ENCODE measurements at places on chromosomes 1 and 21.
A peak's percentile ranks its signal among the peaks of the same experiment; 100 is the strongest.

GRCh38 chr1:233244183-233244582, 51.3 kb downstream of the PCNX2 start:
- no peak for DNase-seq

DNA sequence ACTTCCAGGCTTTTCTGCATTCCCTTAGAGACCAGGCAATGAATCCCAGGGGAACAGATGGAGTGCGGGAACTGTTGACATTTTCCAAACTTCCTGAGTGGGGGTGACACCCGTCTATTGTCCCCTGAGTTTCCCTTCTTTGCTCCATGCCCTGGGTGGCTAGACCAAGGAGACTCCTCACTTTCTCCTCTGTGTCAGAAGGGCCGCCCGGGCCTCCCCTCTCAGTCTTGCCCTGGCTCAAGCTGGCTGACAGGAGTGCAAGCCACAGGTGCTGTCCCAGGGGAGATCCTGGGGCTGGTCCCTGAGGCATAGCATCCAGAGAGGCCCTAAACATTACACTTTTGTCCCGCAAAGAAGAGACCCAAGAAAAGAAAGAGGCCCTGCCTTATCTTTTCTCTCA, 62.8 kb downstream of the DDX20 start:
- DNase-seq, result no peak

GRCh38 chr1:220189750-220190347, 82.4 kb downstream of the RAB3GAP2 start:
- no peak for DNase-seq

GRCh38 chr1:208604295-208604694, 360.1 kb upstream of the PLXNA2 start:
- DNase-seq, result no peak

GRCh38 chr1:37449936-37450335, 24.4 kb upstream of the ZC3H12A start:
- DNase-seq, result no peak

DNA sequence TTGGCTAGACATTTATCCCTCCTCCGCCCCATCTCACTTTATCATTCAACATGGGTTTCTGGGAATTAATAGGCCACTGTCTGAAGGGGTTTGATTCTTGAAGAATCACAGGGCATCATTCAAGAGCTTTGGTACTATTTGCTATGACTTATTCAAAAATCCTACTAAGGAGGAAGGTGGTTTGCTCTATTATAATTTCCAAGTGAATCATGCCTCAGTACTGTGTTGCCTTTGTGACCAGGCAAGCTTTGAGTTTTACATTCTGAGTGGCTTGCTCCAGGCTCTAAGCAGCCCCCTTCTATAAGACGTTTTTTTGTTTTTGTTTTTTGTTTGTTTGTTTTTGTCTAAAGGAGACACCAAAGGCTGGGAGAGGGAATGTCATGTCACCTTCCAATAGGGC, 2.6 kb downstream of the C1orf21 start:
- DNase-seq, result no peak

DNA sequence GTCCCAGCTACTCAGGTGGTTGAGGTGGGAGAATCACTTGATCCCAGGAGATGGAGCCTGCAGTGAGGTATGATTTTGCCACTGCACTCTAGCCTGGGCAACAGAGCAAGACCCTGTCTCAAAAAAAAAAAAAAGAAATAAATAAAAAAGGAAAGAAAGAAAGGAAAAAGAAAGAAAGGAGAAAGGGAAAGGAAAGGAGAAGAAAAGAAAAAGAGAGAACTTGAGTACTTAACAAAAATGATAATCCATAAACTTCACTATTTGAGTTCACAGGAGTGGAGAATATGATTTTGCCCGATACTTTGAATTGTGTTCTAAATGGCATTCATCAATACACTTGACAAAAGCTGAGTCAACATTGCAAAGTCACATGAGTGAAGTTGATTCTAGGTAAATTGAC, 23.8 kb upstream of the ZNF281 start:
- no peak for DNase-seq

DNA sequence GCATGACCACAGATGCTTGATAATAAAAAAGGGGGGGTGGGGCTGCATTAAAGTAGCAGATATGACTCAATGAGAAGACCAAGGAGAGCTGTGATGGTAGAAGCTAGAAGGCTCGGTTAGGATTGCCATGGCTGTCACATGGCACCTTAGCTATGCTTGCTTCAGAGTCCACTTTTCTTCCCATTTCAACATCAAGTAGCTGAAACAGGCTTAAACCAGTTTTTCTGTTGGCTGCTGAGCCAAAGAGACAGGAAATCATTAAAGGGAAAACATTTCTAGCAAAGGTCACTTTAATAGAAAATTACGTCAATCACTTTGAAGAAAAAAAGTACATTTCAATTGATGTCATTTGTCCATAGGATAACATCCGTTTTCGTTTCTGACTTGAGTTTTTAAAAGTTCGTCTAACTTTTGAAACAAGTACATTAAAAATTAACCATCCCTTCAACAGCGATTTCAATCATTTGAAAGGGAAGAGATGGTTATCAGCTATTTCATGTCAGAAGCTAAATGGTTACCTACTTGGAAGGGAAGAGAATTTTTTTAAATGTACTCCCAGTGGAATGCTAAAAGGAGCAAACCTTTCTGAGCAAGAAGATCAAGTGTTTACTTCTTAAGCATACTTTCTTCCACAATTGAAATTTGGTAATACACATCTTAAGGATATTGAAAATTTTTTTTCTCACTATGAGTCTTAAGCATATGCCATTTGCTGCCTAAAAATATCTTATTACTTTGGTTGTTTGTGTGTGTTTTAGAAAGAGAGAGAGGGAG, 488.1 kb upstream of the PRMT6 start:
- DNase-seq, result no peak

GRCh38 chr1:65630855-65631254, 161.8 kb upstream of the PDE4B start:
- DNase-seq, result no peak

DNA sequence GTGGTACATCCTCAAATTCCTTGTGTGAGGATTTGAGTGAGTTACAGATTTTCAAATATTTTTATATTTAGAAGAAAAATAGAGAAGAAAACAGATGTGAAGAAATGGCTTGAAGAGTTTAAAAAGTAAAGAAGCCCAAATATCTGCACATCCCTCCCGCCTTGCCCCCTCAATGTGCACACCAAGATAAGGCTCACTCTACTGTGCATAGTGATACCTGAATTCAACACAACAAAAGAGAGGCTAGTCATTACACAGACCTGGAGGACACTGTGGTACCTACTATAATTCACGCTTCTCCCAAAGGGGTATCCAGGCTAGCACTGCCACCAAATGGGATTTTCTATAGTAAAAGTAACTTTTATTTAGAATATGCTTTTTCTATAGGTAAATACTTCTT, 44.0 kb upstream of the SYT2 start:
- DNase-seq, result no peak

DNA sequence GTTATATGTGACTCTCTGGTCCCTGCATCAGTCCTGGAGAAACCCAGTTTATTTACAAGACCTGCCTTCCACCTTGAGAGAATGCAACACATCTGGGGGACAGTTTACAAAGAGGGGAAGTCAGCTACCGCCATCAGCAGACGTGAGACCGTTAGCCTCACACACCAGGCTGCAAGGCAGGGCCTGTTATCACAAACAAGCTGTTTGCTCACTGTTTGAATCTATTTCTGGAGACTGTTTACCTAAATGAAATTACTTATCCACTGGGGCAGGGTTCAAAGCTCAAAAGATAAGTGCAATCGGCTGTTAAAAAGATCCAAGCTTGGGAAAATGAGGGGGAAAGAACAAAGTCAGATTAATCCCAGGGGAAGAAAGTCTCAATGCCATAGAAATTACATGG, 134.4 kb downstream of the ZNF281 start:
- DNase-seq, result no peak

DNA sequence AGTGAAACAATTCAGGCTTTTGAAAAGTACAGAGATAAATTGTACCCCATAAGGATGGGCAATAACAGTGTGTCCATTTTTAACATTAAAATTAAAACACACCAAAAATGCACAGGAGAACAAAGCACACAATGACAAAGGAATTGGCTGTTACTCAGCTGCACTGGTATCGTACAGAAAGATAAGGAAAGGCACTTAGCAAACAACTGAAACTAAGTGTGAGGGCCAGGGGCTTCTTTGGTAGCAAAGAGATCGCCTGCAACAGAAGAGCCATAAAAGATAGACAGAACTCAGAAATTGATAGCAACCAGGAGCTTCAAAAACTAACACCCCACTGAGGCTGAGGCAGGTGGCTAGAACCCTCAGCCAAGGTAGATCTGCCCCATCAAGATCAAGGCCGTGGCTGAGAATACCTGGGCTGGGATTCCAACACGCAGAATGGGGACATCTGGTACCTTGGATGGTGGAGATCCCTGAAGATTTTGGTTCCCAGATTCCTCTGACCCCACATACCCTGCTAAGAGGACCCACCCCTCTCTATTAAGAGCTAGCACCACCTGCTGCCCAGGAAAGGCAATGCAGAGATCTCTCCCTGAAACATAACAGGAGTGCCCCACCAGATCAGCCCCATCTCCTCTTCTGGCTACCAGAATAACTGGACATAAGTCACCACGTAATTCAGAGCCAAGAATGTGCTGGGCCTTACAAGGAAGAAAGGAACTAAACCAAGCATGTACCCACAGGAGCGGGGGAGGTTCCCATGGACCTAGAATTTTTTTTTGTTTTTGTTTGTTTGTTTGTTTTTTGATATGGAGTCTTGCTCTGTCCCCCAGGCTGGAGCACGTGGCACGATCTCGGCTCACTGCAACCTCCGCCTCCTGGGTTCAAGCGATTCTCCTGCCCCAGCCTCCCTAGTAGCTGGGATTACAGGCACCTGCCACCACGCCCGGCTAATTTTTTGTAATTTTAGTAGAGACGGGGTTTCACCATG, 16.2 kb downstream of the PLEKHO1 start:
- peak; percentile 69 for DNase-seq

Measured in Right ventricle myocardium superior (tissue), 1 donor.